ENCODE measurements at places on chromosomes 1 and 21.
A peak's percentile ranks its signal among the peaks of the same experiment; 100 is the strongest.

GRCh38 chr1:46021046-46021996, 111.1 kb downstream of the PIK3R3 start:
- DNase-seq: no peak

GRCh38 chr1:19476450-19477190, 8.7 kb downstream of the CAPZB start:
- peak; percentile 82 for DNase-seq

- DNase-seq: no peak
These were observed 156.2 kb downstream of the DYRK1A start for GRCh38 chr21:37522641-37523295.

DNA sequence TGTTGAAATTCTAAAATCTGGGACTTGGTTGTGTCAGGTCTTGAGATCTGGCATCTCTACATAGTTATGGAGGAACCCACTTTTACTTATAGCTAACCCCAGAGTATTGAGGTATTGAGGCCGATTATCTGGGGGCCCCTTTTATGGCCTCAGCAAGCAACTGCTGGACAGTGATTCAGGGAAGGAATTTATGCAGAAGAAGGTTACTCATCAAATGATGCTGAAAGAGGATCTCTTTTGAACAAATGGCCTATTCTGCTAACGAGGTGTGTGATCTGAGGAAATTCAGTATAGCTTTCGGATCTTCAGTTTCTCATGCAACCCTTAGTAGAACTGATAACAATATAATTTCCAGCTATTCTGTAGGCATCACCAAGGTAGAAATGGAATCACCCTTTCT, 239.9 kb downstream of the PAPPA2 start:
- DNase-seq: no peak

- peak; percentile 47 for DNase-seq
These were observed 28.3 kb upstream of the TNFRSF1B start for GRCh38 chr1:12138196-12139168.

GRCh38 chr1:201946224-201946908, at the start of gene LMOD1:
TSS of gene LMOD1 (minus strand) at chr1:201946548. CDS start at chr1:201946340, 208 bp downstream.
- DNase-seq: peak; percentile 10

DNA sequence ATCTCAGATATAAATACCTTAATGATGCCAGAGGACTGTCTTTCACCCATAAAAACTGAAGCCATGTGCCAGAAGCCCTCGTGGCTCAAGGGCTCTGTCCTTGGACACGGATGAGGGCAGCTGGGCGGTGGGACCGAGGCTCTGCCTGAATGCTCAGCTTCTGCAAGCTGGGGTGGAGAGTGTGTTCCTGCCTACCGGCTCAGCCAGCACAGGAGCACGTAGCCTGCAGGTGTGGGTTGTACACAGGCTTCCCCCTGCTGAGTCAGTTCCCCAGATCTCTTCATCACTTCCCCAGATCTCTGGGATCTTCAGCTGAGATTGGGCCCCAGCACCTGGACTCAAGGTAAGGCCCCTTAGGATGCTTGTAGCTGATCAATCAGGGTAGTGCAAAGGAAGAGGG, 15.4 kb downstream of the KCNJ15 start:
- no peak for DNase-seq

GRCh38 chr1:19449454-19450228, 35.7 kb downstream of the CAPZB start:
- no peak for DNase-seq

GRCh38 chr1:227317523-227318015, 723 bp downstream of the CDC42BPA start:
- peak; percentile 67 for DNase-seq

DNA sequence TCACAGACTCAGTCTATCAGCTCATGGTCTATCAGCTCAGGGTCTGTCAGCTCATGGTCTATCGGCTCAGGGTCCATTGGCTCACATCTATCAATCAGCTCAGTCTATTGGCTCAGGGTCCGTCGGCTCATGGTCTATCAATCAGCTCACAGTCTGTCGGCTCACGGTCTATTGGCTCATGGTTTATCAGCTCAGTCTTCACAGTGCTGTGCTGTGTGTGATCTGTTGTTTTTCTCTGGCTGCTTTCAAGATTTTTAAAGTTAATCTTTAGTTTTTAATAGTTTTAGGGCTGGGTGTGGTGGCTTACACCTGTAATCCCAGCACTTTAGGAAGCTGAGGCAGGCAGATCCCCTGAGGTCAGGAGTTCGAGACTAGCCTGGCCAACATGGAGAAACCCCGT, 14.4 kb downstream of the C1orf159 start:
- DNase-seq: no peak

DNA sequence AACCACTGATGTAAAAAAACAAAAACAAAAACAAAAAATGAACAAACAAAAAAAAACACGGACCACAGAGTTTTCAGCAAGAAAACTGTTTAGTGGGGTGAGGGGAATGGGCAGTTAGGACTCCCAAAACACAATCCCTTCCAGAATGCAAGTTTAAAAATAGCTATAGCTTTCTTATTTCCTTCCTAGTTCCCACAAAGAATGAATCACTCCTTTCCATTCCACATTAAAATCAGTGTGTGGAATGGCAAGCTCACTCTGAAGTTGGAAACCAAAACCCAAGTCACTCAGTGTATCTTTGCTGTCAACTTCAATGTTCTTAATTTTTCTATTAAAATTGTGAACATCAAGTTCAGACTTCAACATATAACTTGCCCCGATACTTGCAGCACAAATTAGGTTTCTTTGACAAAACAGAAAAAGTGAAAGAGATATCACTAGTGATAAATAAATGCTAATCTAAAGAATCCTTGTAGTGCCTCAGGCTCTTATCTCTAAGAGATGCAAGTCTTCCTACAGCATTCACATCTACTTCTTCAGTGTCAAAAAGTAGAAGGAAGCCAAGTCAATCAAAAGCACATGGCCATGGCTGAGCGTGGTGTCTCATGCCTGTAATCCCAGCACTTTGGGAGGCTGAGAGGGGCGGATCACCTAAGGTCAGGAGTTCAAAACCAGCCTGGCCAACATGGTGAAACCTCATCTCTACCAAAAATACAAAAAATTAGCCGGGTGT, 45.5 kb downstream of the TOR3A start:
- no peak for DNase-seq

DNA sequence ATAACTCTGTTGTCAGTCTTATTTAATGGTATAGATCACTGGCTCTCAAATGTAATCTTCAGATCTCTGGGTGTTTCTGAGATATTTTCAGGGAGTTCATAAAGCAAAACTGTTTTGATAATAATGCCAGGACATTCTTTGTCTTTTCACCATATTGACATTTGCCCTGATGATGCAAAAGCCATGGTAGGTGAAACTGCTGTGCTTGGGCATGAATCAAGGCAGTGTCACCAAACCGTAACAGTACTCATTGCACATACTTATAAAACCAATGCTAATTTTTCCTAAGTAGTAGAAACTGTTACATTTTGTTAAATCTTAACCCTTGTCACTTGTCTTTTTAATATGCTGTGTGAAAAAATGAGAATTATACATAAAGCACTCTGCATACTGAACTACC, 76.0 kb downstream of the RPS6KC1 start:
- DNase-seq: no peak

- DNase-seq: no peak
These were observed 212.8 kb upstream of the RAB4A start for GRCh38 chr1:229058111-229058561.

- peak; percentile 16 for DNase-seq
These were observed 381.1 kb upstream of the PKN2 start for GRCh38 chr1:88302843-88303486.

- DNase-seq: peak; percentile 54
These were observed 112.1 kb downstream of the HIVEP3 start for GRCh38 chr1:41806472-41807155.

GRCh38 chr1:47325528-47325927, 8.1 kb upstream of the CMPK1 start:
- DNase-seq: no peak

GRCh38 chr1:30756545-30757351, 826 bp downstream of the LAPTM5 start:
- DNase-seq: peak; percentile 99

DNA sequence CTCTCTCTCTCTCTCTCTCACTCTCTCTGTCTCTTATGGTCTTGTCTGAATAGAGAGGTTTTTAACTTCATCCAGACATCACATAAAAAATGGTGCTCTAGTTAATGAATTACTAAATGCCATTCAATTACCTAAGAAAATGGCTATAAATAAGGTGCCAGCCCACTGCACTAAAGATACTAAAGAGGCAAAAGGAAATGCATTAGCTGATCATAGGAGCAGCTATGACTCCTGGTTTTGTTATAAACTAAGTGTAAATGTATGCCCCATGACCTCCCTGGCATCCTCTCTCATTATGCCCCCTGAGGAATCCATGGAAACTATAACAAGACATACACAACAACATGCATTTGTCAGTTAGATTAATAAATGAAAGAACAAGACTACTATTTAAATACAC, 57.5 kb upstream of the PDC start:
- DNase-seq: no peak

DNA sequence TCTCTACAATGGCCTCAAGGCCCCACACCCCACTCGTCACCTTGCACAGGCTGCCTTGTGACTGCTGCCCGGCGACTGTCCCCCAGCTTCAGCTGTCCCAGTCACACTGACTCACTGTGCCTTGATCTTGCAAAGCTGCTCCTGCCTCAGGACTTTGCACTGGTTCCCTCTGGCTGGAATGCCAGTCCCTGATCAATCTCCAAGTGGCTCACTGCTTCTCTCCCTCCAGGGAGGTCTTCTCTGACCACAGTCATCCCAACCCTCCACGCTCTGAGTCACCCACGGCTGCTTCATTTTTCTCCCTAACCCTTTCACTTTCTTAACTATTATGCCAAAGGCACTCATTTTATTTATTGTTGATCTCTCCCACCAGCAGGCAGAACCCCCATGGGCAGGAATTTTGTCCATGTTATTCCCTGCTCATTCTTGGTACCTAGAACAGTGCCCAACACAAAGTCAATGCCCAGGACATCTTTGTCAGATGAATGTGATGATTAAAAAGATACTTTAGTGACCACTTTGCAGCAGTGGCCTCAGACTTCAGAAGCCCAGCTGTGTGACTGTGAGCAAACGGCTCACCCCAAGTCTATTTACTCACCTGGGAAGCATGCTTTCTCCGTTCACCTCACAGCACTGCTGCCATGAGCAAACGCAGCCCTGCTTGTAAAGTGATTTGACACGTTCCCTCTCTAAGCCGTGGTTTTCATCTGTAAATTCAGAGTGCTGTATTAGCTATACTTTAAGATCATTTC, 53.4 kb downstream of the ZBTB18 start:
- no peak for DNase-seq

DNA sequence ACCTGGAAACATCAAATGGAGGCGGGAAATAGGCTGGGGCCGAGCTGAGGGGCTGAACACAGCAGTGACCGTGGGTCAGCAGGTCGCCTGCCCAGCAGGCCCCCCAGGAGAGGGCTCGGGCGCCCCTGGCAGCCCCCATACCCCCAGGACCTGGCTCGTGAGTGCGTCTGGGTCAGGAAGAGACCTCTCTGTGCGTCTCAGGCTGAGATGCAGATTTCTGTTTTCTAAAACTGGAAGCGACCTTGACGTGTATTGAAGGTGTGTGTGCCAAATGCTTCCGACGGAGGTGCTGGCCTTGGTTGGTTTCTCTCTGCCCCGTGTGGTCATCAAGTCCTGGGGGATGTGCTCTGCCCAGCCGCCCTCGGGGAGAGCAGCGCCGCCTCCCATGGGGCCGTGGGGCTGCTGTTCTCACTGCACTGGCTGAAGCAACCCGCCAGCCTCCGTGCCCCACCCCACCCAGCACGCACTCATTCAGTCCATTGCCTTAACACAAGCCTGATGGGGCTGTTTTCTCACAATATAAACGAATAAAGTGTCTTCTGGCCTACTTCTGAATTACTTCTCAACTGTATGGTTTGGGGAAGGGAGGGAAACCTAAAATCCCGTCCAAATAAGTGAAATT, 7.4 kb downstream of the PEX10 start:
- DNase-seq: no peak

GRCh38 chr21:42127164-42128150, 56.3 kb downstream of the UMODL1 start:
- no peak for DNase-seq

DNA sequence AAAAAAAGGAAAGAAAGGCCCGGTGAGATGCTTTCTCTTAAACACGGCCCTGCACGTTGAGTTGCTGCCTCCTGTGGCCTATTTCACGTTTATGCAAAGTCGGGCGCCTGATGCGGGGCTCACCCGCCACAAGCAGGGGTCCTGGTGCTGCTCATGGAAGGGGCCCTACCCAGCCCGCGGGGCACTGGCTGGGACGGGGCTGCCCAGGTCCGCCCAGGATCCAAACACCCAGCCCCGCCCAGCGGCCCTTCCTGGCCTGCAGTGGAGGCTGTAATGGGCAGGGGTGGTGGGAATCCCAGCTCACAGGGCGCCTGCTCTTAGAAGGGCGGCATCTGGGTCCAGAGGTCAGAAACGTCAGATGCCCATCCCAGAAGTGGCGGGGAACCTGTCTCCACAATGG, 1.6 kb downstream of the COL6A2 start:
- DNase-seq: no peak

GRCh38 chr1:37655274-37655673, 20.6 kb upstream of the RSPO1 start:
- DNase-seq: no peak

DNA sequence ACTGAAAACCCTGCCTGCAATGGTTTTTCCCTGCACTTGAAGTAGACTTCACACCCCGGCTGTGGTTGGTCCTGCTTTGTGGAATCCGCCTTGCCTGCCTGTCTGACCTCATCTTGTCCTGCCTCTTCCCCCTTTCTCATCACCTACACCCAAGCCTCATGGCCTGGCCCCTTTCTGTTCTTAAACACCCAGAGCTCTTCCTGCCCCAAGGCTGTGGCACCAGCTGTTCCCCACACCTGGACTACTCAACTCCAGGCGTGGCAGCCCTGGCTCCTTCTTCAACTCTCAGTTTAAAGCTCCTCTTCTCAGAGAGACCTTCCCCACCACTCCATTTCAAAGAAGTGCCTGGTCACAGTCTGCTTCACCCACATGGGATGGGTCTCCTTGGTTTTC, 27.0 kb downstream of the KIAA1614 start:
- no peak for DNase-seq

- DNase-seq: peak; percentile 37
These were observed 8.6 kb upstream of the EDN2 start for GRCh38 chr1:41493117-41493536.

DNA sequence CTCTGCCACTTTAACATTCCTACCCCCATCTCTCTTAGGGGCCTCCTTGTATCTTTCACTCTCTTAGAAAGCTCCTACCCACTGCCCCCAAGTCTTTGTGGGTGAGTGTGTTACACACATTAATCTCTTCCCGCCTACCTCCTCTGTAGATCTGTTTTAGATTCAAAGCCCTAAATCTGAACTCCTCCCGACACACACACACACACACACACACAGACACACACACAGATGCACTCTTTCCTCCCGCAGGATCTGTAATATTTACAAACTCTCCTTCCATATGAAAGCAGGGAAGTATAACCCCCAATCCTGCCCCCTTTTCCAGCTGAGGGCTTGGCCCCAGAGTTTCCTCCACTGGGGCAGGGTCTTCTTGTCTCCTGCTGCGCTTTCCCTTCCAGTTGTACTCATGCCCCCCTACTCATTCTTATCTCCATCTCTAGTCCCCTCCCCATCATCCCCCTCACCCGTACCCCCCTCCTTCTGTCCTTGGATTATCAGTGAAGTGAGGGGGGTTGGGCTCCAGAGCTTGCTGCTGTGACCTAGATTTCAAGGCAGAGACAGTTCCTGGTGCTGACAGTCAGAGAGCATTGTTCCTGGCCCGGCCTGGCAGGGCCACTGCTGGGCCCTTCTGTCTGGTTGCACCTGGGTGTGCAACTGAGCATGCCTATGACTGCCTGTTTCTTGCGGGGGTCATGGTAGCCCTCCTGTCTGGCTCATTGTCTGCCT, 4.3 kb downstream of the PEA15 start:
- DNase-seq: no peak

- DNase-seq: no peak
These were observed 6.9 kb upstream of the TRIM62 start for GRCh38 chr1:33188572-33189275.
